ENCODE measurements at places on chromosomes 3 and 15.

DNA sequence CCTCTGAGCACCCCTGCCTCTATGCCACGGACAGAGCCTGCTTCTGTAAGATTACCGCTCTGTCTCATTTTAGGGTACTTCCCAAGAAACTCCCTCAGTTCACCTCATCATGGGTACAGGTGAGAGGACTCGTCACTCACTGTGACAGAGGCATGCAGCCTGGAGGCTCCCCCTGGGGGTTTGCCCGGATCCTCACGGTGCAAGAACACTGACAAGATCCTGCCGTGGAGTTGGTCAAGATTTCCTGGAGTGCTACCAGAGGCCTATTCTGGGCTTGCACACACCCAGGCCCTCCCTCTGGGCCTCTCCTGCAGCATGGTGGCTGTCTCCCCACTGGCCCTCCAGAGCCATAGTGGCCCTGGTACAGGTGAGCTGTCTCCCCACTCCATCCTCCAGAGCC, 103.1 kb upstream of the TNIK start:
- no peak for DNase-seq

- DNase-seq = peak; percentile 98
Measured at GRCh38 chr3:193805448-193805847, 212.4 kb downstream of the OPA1 start.

GRCh38 chr15:25701721-25702465, 161.2 kb downstream of the ATP10A start:
- DNase-seq = no peak

DNA sequence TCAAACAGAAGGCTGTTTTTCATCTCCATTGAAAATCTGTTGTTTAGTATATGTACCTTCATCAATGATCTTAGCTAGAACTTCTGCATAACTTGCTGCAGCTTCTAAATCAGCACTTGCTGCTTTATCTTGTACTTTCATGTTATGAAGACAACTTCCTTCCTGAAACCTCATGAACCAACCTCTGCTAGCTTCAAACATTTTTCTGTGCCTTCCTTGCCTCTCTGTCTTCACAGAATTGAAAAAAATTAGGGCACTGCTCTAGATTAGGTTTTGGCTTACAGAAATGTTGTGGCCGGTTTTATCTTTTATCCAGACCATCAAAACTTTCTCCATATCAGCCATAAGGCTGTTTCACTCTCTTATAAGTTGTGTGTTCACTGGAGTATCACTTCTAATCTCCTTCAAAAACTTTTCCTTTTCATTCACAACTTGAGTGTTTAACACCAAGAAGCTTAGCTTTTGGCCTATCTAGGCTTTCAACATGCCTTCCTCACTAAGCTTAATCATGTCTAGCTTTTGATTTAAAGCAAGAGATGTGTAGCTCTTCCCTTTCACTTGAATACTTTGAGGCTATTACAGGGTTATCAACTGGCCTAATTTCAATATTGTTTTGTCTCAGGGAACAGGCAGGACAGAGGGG, 78.6 kb downstream of the IGSF11 start:
- no peak for DNase-seq

DNA sequence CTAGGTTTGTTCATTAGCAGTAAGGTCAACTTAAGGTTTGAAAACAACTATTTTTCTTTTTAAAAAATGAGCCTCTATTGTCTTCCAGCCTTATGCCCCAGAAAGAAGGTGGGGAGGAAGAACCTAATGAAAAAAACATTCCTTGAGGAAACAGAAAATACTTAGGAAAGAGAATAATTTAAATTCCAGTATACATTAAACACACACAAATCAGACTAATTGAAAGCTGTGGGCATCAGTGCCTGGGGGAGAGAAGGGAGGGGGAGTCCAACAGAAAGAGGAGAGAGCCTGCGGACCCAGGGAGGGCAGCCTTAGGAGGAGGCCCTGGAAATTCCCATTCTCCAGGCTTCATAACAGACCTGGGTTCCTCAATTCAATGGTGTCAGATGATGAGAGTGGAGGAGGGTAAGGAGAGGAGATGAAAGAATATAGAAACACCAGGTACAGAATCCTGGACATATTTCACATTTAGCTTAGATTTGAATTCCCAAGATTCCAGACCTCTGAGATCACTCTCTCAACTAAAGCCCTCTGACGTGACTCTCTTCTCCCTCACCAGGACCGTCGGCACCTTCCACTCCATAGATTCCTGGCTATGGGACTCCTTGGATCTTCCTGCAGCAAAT, 320.5 kb upstream of the UMPS start:
- DNase-seq = peak; percentile 73

DNA sequence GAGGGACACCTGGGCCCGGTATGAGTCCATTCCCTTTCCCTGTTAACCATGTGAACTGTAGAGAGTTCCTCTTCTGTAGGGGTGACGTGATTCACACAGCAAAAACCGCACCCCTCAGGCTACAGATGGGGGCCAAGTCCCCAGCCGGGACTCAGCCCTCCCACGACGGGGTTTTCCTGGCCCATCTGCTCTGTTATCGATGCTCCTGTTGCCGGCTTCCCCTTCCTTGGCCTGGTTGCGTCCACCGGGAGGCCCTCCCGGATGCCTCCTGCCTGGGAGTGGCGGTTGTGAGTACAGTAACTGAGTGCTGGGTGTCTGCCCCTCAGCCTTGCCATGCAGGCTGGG, 817 bp upstream of the PLXNA1 start:
- peak; percentile 26 for DNase-seq

DNA sequence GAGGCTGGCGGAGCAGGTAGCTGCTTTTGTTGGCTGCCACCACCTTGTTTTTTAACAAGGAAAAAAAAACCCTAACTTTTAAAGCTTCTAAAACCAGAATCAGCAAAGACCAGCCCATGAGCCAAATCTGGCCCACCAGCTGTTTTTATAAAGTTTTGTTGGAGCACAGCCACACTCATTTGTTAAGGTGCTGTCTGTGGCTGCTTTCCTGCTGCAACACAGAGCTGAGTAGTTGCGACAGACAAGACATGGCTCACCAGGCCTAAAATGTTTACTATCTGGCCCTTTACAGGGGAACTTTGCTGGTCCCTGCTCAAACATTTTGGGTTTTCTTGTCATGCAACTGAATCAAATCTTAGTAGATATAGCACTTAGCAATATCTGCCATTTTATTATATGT, 18.9 kb downstream of the EFCAB12 start:
- no peak for DNase-seq

DNA sequence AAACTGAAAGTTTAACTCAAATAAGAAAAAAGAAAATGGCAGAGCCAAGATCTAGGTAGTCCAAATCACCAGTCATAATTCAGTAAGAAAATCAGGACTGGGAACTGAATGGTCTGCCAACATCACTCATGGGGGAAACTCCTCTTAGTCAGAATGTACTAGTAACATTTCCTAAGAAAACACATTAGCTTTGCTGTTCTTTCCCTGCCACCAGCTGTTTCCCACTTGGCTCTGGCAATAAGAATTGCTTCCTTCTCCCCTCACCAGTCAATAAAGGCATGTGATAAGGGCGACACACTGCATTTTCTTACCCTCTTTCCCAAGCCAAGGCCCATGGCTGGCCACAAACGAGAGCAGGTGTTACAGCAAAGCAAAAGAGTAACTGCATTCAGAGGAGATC, 46.1 kb downstream of the PIK3R4 start:
- no peak for DNase-seq

DNA sequence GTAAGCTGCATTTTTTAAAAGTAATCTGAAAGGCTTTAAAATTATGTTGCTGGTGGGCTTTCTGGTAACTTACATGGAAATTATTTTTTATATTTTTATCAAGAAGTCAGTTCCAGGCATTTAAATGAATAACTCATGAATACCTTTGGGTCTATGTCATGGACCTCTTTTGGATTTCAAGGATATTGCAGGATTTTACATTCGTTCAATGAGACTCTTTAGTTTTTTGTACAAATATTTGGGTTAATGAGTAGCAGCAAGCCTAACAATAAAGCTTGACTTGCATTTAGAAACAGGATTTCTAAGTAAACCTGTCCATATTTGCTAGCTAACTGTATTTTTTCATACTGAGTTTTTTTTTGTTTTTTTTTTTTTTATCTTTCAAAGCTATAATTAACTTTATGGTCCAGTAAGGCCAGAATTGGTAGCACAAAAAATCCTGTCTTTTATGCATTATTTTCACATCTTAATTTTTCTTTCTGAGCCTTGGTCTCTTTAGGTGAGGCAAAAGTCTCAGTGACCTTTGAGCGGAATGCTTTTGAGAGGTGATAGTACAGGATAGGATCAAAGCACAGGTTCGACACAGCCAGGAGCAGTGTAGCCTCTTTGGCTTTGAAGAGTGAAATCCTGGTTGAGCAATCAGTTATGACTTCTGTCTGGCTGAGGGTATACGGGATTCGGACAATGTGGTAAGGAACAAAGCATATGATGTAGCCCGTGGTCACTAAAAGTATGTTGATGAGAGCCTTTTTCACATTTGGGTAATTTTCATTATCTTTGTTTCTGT, 4.8 kb downstream of the GPR171 start:
- peak; percentile 86 for DNase-seq

DNA sequence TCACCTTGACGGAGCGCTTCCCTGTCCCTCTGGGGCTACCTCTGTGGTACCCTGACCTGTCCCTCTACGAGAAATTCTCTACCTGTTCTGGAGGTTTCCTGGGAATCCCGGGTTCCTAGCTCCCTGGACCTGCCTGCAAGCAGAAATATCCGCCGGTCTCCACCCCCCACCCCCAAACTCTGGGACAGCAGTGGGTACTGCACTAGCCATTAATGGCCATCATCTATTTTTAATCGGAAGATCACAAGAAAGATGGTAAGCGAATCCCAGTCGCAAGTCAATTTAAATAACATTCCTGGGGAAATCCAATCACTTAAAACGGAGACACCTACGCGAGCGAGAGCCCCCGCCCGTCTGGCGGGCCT, 429 bp upstream of the C3orf80 start:
- no peak for DNase-seq

DNA sequence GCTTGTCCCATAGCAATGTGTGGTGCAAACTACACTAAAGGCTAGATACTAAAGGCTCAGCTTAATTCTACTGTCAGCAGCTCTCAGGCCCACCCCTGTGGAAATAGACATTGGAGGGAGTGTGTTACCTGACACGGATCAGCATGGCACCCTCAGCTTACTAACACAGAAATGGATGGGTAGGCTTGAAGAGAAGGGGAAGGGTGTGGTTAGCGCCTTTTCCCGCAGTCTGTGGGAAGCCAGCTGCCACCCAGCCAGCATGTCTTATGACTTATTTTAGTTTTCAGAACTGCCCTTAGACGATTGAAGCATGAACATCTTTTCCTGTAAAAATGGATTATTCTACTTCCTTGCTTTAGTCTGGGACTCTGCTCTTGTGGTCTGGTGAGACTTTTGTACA, 25.8 kb upstream of the ADPGK start:
- DNase-seq = no peak

- DNase-seq = no peak
Measured at GRCh38 chr3:194306771-194307640, 44.1 kb downstream of the CPN2 start.

GRCh38 chr3:12898965-12899755, 57.8 kb upstream of the RPL32 start:
- DNase-seq = no peak

DNA sequence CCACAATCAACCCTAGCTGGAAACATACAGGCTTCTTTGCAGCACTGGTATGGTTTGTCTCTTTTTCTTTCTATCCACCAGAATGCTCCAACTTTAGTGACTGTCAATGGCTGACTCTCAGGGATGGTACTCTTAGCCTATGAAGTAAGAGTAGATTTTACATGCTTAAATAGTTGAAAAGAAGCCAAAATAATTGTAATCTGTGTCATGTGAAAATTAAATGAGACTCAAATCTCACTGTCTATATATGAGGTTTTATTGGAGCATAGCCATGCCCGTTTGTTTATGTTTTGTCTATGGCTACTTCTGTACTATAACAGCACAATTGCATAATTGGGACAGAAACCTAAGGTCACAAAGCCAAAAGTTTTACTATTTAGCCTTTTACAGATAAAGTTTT, 29.1 kb upstream of the PDZRN3 start:
- DNase-seq = peak; percentile 67

DNA sequence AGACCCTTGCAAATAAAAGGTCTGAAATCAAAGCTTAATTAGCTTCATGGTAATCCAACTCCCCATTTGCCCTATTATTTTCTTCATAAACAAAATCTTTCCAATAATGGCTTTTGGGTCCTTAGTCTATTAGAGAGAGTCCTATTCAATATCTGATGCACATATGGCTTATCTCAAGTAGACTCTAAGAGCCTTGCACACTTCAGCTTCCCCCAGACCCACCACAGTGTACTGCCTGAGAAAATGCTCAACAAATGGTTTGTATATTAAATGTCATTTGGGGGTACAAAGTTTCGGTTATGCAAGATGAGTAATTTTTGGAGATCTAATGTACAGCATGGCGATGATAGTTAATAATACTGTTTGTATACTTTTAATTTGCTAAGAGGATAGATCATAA, 28.9 kb downstream of the FSTL1 start:
- no peak for DNase-seq

GRCh38 chr3:16127249-16127648, 47.2 kb upstream of the GALNT15 start:
- peak; percentile 69 for DNase-seq

DNA sequence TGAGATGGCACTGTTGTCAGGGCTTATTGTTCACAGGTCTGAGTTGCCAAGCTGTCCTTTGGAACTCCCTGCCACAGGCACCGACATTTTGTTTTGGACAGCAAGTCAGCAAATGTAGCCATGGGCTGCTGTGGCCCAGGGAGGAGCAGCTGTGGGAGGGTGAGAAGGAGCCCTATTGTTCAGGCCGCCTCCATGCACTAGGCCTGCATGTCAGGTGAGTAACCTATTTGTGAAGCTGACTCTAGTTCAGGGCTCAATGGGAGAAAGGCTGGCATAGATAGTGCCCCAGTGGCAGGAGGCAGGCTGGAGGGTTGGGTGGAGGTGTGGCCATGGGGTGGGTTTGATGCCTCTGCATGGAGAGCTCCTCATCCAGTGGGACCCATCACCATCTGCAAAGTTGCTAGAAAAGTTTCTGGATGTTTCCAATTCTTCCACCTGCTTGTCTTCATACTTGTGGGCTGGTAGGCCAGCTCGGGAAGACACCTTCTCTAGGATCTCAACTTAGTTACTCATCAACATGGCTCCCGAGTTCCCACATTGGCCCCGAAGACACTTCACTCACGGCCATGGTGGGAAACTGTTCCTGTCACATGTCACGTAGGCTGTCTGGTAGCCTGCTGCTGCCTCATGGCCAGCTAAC, 19.5 kb downstream of the AMOTL2 start:
- DNase-seq = no peak

Data from fibroblast of upper back skin (primary cell).